ENCODE measurements at places on chromosomes 5 and 9.

DNA sequence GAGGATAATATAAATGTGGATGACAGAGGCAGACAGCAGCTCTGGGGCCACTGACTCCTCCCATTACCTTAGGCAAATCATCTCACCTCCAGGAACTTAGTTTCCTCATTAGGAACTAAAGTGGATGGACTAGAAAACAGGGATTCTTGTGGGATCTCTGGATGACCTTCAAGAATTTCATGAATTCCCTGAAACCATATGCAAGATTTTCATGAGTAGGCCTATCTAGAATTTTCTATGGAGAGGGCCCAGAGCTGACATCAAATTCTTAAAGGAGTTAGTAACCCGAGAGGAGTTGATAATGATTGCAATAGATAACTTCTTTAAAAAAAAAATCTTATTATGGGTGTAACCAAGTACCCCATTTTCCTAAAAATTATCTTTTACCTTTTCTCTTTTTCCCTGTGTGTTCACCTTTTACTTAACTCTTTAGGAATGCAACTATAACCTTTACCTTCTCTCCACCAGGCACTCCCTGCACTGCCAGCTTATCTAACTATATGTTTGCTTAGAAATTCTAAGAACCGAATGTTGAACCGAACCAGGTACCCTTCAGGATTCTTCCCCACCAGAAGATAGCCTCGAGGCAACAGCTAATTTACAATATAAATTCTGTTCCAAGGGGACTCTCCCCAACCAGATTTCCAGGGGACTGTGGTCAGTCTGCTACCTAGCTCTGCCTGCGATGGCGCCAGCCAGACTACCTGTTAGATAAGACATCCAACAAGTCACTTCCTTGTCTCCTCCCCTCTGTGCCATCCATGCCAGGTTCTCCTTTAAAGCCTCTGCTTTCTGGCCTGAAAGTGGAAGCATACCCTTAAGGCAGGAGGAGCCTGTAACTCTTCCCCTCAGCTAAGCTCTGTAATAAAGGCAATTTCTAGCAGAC lies 86.0 kb downstream of the GCNT4 start:
- DNase-seq = peak; percentile 11

DNA sequence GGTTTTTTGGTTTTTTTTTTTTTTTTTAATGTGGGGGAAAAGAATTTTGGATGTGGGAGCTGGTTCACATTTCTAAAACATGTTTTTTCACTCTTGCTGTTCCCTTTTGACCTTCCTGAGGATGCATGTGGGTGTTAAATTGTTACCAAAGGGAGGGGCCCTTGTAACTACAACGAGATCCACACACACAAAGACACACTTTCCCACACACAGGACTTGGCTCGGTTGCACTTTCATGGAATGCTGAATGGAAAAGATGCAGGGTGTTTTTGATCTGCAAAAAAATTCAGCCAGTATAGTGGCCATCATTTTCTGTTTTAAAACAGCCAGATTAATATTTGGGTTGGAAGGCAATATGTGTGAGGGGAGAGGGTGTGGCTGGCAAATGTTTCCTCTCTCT lies 576.9 kb downstream of the EBF1 start:
- peak; percentile 63 for DNase-seq

DNA sequence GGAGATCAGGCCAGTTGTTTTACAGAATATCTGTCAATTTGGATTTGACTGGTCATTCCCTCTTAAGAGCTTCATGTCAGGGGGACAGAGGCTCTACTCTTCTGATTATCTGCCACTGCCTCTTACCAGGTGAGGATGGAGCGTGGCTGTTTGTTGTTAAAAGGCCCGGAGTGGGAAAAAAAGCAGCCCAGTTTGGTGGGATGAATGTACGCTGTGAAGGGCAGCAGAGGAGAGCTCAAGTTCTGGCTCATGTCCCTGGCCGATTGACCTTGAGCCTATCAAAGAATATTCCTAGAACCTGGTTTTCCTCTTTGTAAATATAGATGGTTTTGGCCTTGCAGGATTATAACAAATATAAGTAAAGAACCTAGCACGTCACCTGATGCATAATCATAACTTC lies 16.3 kb upstream of the SHB start:
- DNase-seq = no peak

DNA sequence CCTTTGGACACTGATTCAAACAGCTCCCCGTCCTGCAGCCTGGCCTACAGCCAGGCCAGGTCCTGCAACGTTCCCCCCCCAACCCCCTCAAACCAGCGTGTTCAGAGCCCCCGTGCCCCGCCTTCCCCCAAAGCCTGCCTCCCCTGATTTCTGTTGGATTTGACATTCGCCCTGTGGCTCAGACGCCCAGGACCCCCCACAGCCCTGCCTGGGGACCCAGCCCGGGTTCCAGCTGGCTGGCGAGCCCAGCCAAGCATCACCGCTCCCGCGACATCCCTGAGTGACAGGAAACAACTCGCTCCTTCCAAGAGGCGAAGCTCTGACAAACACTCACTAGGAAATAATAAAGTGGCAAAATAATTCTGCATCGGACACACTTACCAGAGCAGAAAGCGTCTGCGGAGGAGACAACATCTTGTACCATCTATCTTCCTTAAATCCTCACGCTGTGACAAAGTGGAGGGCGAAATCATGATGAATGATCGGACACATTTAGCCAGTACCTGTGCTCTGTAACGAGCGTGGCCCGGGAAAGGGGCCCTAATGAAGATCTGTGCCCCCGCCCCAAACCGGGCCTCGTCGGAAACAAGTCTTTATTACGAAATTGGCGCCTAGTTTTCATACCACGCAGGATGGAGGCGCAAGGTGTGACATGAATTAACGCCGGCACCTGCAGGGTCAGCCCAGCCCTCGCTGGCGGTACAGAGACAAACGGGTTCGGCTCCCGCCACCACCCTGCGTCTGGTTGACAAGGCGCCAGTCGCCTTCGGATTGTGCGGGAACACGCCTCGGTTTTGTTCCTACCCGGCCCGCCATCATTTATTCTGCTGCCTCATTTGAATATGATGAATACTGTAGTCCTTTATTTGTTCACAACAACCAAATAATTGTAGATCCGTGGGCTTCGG lies 91.0 kb upstream of the MVB12B start:
- no peak for DNase-seq

GRCh38 chr5:127227881-127228280 lies 62.7 kb upstream of the MEGF10 start:
- DNase-seq = no peak

DNA sequence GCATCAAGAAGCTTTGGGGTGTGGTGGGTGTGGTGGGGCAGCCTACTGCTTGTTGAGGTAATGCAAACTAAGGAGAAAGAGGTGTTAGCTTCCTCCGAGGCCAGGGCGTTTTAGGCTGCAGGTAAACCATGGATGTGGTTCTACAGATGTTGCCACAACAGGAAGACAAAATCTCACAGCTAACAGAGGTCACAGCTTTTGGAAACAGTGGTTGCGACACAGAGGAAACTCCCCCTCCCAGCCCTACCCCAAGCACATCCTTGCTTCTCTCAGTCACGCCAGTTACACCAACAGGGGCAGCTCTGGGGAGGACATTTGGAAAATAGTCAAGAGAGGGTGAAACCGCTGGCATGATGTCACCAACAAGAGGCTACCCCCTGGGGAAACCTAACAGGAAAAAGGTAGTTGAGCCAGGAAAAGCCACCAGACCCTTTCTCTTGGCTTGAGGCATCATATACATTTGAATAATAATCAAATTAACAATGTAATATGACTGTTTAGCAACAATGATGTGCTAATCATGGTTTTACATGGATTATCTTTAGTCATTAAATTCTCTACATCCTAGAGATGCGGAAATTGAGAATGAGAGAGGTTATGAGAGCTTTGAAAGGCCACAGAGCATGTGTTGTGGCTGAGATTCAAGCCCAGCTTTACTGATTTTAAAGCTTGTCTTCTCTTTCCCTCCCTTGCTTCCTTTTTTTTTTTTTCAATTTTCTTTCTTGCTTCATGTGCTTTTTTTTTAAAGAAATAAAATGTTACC lies 82.2 kb upstream of the IL12B start:
- no peak for DNase-seq

DNA sequence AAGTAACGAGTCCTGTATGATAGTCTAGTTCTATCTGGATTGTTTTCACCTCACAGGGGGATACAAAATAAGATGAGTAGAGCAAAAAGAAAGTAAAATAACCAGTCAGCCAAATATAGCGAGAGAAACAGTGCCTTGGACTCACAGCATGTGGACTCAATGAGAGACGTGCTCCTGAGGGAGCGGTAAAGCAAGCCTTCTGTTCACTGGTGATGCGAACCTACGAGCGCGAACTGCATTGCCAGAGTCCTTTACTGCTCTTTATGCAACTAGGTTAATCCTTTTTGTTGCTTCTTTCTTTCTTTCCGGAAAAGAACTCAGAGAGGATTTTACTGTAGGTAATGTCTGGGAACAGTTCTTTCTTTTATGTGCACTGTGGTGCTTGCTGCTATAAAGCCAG lies 132.7 kb downstream of the ANXA1 start:
- DNase-seq = no peak

- no peak for DNase-seq
Measured at GRCh38 chr5:92838253-92838652, 742.8 kb downstream of the NR2F1-AS1 start.

- DNase-seq = no peak
Measured at GRCh38 chr5:66824476-66824875, 228.3 kb downstream of the MAST4 start.

DNA sequence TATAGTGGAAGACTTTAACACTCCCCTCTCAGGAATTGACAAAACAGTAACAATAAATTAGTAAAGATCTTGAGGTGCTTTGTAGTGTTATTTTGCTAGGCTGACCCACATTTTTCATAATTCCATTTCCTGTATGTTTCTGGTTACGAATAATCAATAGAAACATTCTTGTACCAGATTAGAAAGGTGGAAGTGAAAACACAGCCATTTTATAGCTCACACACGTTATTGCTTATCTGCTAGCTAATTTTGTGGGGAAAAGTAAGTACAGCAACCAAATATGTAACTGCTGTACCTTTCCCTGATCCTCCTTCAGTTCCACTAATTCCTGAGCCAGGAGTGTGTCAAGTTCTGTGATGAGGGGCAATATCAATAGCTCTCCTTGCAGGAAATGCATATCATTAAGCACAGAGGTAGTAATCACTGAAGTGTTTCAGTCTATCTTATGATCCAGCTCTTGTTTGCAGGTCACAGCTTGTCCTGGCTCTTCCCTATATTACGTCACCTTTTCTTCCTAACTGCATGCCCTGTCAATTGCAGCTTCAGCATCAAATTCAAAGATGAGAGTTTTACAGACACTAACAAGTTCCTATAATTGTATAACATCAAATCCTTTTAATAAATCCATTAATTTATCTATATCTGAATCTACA lies 59.4 kb downstream of the MINAR2 start:
- DNase-seq = no peak

GRCh38 chr5:19886123-19886917 lies 101.7 kb downstream of the CDH18 start:
- DNase-seq = peak; percentile 81

GRCh38 chr9:127561491-127562278 lies 50.4 kb upstream of the STXBP1 start:
- peak; percentile 99 for DNase-seq

DNA sequence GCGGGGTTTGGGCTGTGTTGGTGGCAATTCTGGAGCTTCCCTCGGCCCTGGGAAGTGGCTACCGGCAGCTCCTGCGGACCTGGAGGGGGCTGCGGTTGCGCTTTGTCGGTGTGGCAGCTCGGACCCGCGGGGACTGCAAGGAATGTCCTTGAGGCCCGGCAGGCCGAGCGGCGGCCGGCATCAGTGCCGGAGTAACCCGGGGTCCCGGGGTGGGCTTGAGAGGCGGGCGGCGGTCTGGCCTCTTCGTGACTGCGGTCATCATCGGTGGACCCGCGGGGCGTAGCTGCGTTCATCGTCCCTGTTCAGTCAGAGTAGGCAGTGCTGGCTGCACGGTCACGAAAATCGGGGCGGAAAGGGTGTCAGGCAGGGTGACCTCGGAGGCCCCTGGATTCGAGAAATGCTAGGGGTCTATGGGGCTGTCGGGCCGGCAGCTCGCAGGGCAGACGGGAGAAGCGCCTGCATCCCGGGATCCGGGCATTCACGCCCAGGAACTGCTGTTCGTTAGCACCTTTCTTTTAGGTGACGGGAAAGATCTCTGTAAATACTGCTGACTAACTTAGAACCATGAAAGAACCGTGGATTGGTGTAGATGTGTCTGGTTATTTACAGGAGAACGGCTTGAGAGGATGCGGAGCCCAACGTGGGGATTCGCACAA lies 474 bp downstream of the HMGCR start:
- no peak for DNase-seq

DNA sequence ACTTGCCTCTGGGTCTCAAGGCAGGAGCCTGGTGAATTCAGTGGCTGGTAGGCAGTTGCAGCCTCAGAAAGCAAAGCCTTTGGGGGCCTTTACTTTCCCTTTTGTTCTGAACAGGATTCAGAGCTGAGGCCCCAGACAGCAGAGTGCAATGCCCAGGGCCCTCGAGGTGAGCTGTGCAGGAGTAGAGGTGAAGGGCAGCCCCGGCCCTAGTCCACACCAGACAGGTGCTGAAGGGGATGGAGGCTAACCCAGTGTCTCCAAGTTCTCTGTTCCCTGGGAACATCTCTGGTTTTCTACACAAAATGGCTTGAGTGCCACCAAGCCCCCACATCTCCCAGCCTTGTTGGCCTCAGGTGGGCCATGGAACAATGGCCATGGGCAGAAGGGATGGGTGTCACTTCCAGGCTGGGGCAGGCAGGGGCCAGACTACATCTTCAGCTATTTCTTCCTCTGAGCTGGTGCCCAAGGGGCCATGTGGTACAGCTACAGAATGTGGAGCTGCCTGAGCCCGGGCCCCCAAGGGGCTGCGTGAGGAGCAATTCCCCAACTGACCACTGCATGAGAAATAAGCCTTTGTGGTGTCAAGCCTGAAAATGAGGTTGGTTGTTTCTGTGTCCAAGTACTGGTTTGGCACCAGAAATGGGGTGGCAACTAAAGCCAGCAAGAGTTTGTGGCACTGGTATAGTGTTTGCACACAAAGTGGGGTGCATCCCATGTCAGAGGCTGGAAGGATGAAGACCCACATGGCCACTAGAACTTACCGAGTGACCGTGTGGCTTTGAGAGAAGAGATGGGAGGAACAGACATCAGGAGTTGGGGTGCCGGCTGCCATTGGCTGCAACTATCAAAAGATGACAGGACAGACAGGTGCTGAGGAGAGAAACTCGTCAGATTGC lies 57.8 kb downstream of the BARX1 start:
- no peak for DNase-seq

DNA sequence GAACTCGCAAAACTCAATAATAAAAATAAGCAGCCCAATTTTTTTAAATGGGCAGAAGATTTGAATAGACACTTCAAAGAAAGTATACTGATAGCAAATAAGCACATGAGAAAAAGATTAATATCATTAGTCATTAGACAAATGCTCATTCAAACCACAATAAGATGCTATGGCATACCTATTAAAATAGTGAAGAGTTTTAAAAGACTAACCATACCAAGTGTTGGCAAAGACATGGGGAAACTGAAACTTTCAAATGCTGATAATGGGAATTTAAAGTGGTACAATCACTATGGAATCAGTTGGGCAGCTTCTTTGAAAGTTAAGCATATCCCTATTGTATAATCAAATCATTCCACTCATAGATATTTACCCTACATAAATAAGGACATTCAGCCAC lies 26.6 kb upstream of the ORM1 start:
- DNase-seq = no peak
